ENCODE measurements at places on chromosomes 12 and 14.

DNA sequence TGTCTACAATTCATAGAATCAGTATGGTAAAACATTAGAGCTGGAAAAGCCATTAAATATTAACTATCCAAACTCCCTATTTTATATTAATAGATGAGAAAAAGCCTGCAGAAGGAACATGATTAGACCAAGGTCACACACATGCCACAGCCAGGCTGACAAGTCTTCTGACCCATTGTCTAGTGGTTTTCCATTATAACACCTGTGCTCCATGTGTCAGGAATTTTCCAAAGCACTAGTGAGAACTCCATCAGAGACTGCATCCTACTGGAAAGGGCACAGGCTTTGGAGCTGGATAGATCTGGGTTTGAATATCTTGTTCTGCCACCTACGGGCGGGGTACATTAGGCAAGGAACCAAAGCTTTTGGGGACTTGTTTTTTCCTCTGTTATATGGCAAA is 325.5 kb downstream of the RAD51B start:
- peak; percentile 52 for DNase-seq

DNA sequence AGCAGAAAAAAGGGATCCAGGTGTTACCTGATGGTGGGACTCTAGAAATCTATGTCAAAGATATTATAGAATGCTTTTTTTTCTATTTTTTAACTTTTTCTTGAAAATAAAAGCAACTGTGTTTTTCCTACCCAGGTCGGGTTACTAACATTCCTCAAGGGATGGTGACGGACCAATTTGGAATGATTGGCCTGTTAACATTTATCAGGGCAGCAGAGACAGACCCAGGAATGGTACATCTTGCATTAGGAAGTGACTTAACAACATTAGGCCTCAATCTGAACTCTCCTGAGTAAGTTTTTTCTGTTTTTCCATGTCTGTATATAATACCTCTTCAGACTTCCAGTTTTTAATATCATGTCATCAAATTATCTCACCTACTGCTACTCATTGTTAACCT is 27.6 kb upstream of the KCNMB4 start:
- DNase-seq, result no peak

DNA sequence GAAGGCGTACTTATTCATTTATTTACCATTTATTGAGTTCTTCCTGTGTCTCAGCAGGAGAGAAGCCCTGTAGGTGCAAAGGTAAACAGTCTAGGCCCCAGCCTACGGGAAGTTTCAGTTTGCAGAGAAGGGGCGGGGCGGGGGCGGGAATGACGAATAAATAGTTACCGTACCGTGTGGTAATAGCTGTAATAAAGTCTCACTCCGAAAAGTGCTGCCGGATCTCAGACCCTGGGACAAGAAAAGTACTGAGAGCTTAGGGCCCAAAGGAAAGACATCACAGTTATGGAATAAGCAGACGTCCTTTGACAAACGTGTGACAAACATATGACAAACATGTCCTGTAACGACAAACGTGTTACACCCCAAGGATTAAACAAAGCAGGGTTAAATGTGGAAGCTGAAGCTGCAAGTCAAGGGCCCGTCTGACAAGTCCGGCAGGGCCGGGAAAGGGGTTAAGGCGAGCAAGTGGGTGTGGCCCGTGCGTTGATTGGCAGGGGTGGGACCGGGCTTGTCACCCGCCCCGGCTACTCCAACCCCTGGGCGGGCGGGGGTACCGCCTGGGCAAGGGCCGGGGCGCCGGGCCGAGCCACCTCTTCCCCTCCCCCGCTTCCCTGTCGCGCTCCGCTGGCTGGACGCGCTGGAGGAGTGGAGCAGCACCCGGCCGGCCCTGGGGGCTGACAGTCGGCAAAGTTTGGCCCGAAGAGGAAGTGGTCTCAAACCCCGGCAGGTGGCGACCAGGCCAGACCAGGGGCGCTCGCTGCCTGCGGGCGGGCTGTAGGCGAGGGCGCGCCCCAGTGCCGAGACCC is at the start of gene LRP10:
Gene LRP10, plus strand, starts transcription at position 517 of the 809 bp plus-strand sequence. CDS start 564 bp downstream, outside the sequence.
- DNase-seq, result peak; percentile 87

DNA sequence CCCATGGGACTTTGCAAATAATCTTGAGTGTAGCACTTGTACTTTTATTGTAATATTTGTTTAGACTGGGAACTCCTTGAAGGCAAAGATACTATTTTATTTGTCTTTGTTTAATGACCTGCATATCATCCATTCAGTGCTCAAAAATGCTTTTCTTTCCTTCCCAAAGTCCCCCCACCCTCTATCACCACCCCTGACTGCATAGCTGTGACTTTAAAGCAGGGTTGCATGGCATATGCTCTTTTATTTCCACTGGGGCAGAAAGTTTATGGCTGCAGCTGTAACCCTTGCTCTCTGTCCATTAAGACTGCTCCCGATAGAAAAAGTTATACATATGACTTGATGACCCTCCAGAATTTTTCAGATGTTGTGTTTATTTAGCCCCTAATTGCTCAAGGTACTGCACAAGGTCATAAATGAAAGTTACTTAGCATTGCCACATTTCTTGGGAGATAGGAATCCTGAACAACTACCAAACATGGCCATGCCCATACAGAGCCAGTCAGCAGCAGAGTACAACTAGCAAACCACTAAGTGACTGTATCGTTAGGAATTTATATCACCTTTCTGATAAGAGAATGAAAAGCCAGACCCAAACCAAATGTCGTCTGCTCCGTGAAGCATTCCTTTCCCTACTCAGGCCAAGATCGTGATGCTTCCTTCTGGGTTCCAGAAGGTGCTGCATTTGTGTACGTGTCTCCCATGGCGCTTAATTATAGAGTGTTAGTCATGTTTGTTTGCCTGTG is 114.3 kb downstream of the DIP2B start:
- DNase-seq, result no peak

- no peak for DNase-seq
Observed at GRCh38 chr12:27299102-27299501, 33.5 kb upstream of the BMAL2 start.

GRCh38 chr12:19095756-19096480 is 33.6 kb upstream of the PLEKHA5 start:
- no peak for DNase-seq

GRCh38 chr14:38662781-38663180 is 406.9 kb upstream of the CLEC14A start:
- no peak for DNase-seq
